NCI-H1092 (cell line): ENCODE measurements at places on chromosomes 7 and 10.

DNA sequence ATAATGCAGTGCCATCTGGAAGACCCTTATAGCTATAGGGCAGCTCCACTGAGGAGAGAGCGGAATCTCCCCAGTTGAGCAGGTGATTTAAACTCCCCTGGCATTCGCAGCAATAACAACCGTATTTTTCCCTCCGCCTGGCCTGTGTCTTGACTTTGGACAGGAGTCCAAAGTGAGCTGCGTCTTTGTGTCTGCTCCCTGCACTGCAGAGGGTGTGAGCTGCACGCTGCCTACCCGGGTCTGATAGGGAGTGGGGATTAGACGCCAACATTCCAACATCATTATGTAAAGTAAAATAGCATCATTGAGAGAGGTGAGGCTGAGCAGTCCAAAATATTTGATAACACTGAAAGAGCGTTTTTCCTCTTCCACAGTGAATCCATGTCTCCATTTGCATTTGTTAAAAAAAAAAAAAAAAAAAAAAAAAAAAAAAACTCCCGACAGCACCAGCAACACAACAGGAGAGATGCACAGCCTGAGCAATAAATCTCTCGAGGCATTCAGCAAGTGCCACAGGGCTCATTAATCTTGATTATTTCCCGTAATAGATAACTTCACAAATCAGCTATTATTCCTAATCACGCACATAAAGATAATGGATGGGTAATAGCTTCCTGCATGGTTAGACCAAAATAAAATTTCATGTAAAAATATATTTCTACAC, 68.6 kb downstream of the CELF2 start:
- DNase-seq, result no peak

GRCh38 chr10:130729876-130730275, 581.6 kb downstream of the TCERG1L start:
- DNase-seq, result no peak

- DNase-seq, result no peak
These were observed 59.4 kb downstream of the SEMA3C start for GRCh38 chr7:80859272-80859970.

DNA sequence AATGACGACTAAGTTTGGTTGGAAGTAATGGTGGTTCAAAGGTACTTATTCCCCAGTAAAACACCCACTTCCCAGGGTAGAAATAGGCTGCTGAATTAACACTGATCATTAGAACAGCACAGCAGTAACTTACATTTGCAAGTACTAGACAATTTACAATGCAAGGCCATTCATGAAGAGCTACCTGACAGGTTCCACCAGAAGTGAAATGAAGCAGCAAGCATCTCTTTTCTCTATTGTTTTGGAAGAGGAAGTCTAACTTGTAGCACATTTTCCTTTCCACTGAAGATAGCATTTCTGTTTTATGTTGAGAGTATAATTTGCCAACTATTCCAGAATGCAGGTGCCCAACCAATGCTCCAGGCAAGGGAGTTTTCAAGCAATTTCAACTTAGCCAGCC, 145.9 kb downstream of the CREB5 start:
- DNase-seq, result no peak

GRCh38 chr7:156157409-156158012, 345.2 kb upstream of the SHH start:
- no peak for DNase-seq

DNA sequence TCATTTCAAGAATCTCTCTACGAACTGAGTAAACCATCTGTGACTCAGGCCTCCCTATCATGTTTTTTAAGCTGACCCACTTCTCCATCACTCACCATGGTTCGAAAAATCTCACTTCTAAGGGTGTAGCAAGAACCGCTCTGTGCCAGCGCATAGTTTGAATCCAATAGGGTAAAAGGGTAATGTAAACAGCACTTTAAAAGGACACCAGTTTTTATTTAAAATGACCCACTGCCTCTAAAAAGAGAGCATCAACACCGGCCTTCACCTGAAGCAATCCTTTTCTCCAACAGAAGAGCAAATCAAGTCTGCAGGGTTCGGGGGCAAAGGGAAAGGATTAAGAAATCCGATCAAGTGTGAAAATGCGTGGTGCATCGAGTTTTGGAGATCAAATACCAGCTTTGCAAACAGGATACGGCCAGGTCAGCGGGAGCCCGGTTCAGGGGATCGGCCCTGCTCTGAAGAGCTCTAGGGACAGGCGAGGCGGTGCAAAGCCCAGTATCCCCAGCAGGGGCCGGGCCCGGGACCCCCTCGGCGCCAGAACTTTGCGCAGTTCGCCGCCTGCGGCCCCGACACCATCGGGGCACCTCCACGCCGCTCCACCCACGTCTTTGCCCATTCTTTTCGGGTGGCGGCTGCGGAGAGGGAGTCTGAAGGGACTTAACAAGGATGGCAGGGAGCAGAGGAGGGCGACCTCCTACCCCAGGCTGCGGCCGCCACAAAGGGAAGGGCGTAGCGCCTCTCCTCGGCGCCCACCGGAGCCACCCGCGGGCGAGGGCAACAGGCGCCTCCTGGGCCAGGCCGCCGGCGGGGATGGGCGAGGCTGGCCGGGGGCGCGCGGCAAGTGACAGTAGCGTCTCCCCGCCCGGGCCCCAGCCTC, 842 bp downstream of the NMT2 start:
- no peak for DNase-seq

GRCh38 chr10:101879456-101880231, 36.0 kb upstream of the KCNIP2 start:
- no peak for DNase-seq
